Stimulated activated naive CD8-positive, alpha-beta T cell treated with anti-CD3 and anti-CD28 coated beads, Interleukin-15, Interleukin-2, amounts not matched to agents 100 U/mL and 50 U/mL, for 24 hours (primary cell): ENCODE measurements at places on chromosomes 3 and 15.

GRCh38 chr3:148903022-148903442 is 37.9 kb downstream of the CPA3 start:
- no peak for DNase-seq

GRCh38 chr15:46751303-46751702 is 966.0 kb upstream of the SEMA6D start:
- no peak for DNase-seq

GRCh38 chr3:36904641-36905040 is 40.2 kb downstream of the TRANK1 start:
- DNase-seq, result no peak

DNA sequence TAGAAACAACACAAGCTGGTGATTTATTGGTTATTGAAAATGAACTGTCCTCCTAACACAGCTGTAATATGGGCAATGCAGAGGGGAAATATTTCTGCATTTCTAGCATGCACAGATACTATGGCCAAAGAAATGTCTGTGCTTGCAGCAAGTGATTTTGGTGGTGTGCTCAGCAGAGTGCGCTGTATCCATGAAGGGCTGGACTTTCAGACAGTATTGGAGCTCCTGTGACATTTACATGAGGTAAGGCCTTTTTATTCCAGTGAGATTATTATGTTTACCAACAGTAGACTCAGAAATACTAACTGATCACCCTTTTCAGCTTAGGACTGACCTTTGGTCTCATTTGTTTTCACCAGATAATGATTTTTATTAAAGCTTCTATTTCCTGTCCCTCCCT is 1302.6 kb upstream of the EPHA6 start:
- no peak for DNase-seq

DNA sequence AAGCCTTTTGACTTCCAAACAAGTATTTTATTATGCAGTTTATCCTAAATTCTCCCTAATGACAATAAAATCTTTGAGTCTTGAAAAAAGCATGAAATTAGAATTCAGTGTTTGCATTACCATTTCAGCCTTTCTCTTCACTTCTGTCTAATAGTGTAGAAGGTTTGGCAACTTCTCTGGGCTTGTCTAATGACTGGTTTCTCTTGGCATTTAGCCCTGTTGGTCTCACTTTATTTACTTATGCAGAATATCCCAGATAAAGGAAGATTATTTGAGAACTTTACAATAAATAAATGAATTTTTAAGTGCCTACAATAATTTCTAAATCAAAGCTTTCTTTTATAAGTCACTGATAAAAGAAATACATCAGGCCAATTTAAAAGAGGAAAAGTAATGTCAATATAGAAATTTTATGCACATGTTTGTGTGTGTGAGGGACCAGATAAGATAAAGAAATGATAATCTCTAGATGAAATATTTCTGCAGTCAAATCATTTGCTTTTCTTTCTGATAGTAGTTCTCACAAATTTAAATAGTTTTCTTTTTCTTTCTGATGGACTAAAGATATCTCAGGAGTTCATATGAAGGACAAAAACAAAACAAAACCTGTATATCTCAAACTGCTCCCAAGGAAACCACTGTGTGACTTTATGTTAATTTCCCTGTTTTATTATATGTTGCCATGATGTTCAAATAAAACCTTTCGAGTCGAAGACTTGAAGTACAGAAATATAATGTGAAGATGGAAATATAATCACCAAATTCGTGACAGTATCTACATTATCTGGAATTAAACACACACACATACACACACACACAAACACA is 533.1 kb upstream of the CBLB start:
- no peak for DNase-seq

- DNase-seq, result no peak
These were observed 7.3 kb downstream of the GTF2E1 start for GRCh38 chr3:120749843-120750242.

DNA sequence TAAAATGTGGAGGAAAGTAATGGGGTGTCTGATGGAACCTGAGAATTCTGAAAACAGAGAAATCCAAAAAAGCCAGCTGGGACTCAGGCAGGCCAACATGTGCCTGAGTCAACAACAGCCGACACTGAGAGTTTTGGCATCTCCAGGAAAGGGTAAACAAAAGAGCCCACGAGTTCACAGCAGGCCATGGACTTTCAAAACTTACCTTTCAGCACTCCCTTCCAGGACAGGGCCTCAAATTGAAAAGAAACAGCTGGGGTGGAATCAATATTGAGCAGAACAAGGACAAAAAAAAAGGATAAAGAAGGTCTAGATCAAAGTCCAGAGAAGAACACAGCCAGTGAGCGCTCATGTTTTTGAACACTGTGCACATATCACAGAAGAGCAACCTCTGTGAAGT is 735.4 kb upstream of the GRM7 start:
- no peak for DNase-seq

GRCh38 chr3:171881251-171881650 is 38.1 kb downstream of the TMEM212 start:
- no peak for DNase-seq

- DNase-seq, result no peak
These were observed 945 bp upstream of the PLA2G4F start for GRCh38 chr15:42157381-42157780.

- no peak for DNase-seq
These were observed 377.5 kb downstream of the LRTM1 start for GRCh38 chr3:54550221-54550977.

- no peak for DNase-seq
These were observed 6.8 kb downstream of the CDAN1 start for GRCh38 chr15:42730135-42730534.

GRCh38 chr3:170816341-170816740 is 53.7 kb downstream of the RPL22L1 start:
- DNase-seq, result no peak

- no peak for DNase-seq
These were observed 115.7 kb downstream of the AKAP13 start for GRCh38 chr15:85496151-85496550.

DNA sequence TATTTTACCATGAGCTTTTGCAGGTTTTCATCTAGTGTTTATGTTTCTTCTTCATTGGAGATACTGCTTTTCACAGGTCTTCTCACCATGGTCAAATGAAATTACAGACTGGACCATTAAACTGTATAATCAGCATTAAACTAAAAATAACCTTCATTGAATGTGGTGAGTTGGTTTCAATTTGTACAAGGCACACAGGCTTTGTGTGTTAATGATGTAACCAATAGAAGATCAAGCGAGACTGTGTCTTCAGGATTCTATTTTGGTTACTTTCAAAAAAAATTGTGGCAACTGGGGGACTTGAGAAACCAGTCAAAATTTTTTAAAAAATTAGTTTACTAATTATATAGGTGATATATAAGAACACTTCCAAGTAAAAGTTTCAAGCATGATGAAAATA is 54.3 kb upstream of the GCSAM start:
- DNase-seq, result no peak

- no peak for DNase-seq
These were observed 136.9 kb downstream of the P2RY1 start for GRCh38 chr3:152971880-152972279.

GRCh38 chr3:66863205-66864111 is 134.6 kb upstream of the KBTBD8 start:
- DNase-seq, result no peak

DNA sequence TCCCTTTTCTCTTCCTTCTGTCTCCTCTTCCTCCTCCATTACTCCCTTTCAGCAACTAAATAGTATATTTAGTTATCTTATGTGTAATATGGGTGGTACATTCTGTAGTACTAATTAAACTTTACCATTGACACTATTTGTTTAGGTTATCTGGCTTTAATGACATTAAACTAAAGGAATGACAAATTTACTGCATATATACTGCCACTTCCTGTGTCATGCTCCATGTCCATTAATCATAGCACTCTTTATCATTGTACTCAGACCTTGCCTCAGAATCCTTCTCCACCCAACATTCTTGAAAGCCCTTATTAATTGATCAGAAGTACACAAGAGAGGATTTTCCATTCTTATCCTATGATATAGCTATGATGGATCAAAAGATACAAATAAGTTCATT is 244.2 kb downstream of the NAALADL2 start:
- no peak for DNase-seq

DNA sequence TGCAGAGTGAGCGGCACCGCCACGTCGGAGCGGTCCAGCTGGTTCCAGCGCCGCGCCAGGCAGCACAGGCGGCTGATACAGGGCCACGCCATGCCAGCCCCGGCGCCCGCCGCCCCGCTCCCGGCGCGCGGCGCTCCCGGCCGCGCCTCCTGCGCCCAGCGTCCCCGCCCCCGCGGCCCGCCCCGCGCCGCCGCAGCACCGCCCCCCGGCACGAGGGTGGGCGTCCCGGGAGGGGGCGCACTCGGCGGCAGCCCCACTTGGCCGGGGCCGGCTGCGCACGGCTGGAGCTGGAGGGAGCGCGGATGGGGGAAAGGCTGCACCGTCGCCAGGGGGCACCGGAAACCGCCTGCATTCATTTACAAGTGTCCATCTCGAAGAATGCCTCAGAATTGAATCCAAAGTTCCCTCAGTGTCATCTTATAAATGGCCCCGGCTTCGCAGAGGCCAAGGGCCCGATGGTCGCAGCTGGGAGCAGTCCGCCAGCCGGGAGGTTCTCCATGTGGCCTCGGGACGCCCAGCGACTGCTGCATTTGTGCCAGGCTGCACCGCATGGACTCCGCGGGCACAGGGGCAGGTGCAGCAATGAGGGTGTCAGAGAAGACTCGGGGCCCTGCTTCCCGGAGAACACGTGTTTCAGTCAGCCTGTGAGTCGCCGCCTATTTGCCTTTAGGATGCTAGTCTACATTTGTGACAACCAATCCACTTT is at the start of gene MAP6D1:
TSS of gene MAP6D1 (minus strand) at position 122 of the 706 bp plus-strand sequence. CDS start at position 92, 30 bp downstream.
- peak; percentile 70 for DNase-seq

GRCh38 chr3:58660998-58661397 is 5.6 kb downstream of the FAM3D start:
- DNase-seq, result no peak

DNA sequence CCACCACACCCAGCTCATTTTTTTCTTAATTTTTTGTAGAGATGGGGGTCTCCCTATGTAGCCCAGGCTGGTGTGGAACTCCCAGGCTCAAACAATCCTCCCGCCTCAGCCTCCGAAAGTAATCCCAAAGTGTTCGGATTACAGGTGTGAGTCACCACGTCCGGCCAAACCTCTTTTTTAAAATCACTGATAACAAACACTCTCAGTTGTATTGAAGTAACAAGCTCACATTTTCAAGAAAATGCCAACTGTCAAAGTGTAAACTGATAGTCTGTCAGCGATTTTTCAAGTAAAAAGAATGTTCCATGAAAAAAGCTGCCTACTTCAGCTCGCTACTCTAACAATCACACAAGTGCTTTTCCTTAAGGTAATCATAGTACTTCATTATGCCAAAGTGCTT is 33.4 kb downstream of the UBXN7 start:
- no peak for DNase-seq

- no peak for DNase-seq
These were observed 7.8 kb upstream of the LIPC start for GRCh38 chr15:58423831-58424608.

DNA sequence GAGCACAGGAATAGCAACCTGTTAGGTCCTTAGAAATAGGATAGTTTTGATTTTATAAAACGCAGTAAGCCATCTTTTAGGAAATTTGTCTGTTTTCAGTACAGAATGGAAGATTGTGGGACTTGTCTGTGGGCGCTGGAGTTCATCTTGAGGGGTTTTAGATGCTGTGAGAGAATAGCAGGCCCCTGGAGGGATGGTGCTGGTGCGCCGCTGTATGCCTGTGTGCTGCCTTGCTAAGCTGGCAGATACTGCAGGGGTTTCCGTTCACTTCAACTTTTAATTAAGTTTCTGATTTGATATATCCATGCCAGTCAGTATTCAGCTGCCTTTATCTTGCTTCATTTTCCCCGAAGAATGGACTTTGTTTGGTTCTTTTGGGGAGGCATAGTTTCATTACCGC is 4.2 kb downstream of the CACNA2D3 start:
- no peak for DNase-seq

DNA sequence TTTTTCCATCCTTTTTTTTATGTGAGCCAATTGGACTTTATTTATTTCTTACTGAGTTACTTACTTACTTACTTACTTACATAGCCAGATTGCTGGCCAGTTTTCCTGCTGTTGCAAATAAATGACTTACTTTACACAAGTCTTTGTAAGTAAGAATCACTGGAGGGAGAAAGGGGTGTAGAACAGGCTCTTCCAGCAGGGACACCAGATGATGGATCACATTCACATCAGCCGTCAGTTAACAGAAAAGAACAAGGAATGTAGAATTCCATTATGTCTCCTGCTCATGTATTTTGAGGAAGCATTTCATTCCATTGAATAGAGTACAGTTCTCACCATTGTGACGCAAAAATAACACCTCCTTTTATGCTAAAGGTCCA is 188.6 kb downstream of the FNDC3B start:
- DNase-seq, result no peak

- no peak for DNase-seq
These were observed 173.0 kb downstream of the SHQ1 start for GRCh38 chr3:72675243-72675642.

- no peak for DNase-seq
These were observed 292.4 kb downstream of the PDCD6IP start for GRCh38 chr3:34090876-34091275.

DNA sequence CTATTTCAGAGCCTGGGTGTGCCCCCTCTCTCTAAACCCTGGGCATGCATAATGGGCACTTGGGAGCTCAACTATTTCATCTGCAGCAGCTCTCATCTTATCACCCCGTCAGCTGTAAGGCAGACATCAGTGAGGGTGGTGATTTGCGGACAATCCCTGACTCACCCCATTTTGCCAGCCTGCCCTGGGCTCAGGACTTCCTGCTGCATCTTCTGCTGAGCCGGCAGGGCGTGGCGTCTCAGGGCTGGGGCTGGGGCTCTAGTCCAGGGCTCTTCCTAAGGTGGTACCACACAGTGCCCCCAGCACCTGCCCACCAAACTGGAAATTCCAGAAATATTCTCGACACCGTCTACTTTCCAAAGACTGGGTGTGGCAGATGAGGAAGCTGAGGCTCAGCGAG is 925 bp upstream of the PSTPIP1 start:
- DNase-seq, result peak; percentile 77

DNA sequence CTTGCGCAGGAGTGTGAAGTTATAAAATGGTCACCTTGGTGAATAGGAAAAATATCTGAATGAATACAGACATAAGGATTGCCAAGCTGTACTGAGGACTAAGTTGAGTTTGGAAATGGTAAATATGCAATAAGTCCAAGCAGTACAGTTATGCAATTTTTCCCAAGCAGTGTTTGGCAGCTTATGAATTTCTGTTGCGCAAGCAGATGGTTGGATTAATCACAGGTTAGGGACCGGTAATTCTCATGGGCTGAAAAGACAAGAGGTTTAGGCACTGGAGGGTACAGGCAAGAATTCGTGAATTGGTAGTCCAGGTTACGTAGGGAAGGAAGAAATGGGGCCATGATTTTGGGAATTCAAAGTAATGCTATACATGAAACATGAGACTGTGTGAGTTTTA is 210.3 kb downstream of the RAP2B start:
- DNase-seq, result no peak
